ENCODE measurements at places on chromosomes 1 and 21. TPM values are rescaled to one million over a fixed set of nuclear protein-coding genes. Genes with fewer than 3 reads are reported as not detected.

LGR6 gene
- total RNA-seq: 0.25 TPM

DNA sequence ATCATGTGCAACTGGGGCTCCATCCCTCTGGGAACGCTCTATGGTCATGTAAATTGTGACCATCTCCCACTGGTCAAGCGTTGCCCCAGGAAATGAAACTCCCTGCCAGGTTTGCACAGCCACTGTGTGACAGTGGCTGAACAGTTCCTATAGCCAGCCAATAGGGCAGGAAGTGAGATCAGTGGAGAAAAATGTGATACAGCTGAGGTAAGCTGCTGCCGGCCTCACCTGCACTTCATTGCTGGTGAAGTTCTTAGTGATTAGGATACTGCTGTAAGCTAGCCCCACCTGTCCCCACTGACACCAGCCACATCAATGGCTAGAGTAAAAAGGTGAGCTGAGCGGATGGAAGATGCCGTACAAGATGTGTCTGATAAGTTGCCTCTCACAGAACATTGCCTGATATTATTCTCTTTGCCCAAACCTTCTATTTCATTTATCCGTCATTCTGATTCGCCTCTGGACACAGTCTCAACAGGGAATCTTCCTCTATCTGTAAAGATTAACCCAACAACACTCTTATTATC lies 38.4 kb upstream of the CDC42BPA start:
- no peak for DNase-seq

CEP104 gene
- total RNA-seq: 34.6 TPM

GRCh38 chr1:92503043-92503925 lies 16.6 kb upstream of the GFI1 start:
- no peak for DNase-seq

DNA sequence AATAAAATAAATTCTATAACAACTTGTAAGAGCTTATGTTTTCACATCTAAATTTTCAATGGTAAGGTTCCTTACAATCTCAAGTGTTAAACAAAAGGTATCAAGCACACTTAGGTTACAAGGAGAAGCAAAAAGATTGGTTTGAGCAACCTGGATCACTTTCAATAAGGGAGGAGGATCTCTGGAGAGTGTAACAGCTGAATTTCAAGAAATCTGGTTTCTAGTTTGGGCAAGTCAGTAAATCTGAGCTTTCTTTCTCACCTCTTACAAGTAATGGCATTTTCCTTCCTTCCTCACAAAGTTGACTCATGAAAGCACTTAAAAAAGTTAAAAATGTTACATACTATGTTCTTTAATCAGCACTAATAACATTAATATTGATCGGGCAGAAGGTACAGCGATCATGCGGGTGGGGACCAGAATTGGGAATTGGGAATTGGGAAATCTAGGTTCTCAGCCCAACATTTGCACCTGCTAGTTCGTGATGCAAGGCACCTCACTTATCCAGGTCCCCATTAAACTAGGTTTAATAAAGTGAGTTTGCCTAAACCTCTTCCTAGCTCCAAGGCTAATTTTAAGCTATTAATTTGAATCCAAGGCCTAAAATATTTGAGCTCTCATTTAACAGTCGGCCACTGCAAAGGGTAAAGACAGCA lies 3.1 kb downstream of the NUCKS1 start:
- no peak for DNase-seq

- no peak for DNase-seq
These were observed 113.6 kb downstream of the LRRC40 start for GRCh38 chr1:70091811-70092210.

- DNase-seq: no peak
These were observed 12.8 kb downstream of the ZNF678 start for GRCh38 chr1:227576189-227576588.

DNA sequence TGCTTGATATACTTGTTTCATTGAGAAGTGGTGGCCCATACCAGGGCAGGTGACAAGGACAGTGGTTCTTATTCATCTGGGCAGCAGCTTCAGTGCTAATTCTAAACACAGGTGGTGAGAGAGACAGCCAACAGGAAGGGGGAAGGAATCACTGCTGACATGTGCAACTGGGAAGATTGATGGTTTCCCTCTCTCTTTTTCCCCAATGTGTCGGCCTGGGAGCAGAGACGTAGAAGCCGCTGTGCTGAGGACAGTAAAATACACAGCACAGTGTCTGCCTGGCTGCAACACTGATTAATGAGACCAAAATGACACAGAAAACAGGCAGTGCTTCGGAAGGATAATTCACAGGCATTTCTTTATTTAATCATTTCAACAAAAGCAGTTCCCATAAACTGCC lies 48.8 kb downstream of the WARS2 start:
- DNase-seq: no peak

ELAPOR1 gene
- total RNA-seq: 30.6 TPM

- DNase-seq: no peak
These were observed 8.0 kb downstream of the TNFRSF9 start for GRCh38 chr1:7932524-7933138.

DNA sequence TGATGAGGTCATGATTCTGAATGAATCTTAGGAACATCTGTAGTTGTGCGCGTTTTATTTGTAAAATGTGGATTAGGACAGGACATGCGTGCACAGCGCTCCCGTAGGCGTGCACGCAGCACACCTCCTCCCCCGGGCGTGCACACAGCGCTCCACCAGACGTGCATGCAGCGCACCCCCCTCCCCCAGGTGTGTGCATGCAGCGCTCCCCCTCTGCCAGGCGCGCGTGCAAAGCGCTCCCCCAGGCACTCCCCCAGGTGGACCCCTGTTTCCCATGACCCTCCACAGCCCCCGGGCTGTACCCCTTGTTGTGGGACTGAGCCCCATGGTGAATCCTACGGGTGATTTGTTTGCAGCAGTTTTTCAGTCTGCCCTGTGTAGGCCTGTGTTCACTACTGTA lies 61.6 kb downstream of the S100B start:
- DNase-seq: no peak

DNA sequence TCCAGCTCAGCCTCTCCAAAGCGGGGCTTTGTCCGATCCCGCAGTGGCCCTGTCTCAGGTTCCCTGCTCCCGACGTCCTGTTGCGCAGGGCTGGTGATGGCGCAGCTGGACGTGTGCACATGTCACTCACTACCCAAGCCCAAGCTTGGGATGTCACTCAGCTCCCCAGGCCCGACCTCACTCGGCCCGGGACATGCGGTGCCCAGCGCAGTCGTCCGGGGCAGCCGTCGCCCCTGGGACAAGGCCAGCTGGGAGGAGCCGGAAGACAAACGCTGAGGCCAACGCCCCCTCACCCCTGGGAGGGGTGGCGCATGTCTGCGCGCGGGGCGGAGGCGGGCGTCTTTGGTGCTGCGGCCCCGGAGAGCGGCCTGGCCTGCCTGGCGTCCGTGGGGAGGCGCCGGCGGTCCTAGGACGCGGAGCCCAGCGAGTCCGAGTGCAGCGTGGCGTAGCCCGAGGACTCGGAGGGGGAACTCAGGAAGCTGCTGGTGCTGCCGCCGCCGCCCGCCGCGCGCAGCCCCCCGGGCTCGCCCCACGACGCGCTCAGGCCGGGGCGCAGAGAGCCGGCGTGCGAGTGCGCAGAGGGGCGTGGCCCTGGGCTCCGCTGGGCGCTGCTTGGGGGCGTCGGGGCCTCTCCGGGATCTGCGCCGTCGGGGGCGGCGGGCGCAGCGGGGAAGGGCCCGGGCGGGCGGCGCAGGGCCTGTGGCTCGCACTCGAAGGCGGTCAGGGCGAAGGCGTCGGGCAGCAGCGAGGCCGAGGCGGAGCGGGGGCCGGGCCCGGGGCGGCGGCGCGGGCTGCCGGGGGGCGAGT lies 5.2 kb downstream of the HES3 start:
- no peak for DNase-seq

DNA sequence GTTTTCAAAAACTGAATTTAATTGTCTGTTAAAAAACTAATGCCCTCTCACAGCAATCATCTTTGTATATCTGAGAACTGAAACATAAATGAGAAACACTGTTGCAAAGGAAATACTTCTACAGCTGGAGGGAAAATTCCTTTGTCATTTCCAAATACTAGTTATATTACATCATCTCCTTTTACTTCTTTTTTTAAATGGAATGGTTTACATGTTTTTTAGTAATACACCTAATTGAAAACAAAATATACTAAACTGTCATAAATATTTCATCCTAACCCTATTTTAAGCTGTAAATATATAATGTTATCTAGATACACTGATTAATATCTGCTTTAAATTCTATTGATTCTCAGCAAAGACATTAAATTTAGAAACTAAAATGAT lies 19.1 kb downstream of the CDC42BPA start:
- DNase-seq: no peak

GRCh38 chr1:41784531-41785274 lies 134.0 kb downstream of the HIVEP3 start:
- no peak for DNase-seq

DNA sequence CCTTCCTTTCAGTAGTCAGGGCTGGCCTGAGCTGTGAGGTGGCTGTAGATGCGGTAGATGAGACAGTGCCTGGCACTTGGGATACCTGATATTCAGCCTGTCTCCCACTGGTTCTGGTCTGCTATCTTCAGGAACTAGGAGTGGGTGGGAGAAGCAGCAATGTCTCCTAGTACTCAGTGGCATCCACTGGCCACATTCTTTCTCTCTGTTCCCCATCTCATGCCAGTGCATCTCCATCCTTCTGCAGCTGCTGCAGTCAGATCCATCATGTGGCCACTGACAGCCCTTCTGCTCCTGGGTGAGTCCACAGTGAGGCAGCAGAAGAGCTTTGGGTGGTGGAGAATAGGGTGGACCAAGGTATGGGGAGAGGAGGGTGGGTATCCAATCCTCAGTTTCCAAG lies 1.1 kb downstream of the FCRLB start:
- no peak for DNase-seq

DRAXIN gene
- 0.17 TPM for total RNA-seq

DNA sequence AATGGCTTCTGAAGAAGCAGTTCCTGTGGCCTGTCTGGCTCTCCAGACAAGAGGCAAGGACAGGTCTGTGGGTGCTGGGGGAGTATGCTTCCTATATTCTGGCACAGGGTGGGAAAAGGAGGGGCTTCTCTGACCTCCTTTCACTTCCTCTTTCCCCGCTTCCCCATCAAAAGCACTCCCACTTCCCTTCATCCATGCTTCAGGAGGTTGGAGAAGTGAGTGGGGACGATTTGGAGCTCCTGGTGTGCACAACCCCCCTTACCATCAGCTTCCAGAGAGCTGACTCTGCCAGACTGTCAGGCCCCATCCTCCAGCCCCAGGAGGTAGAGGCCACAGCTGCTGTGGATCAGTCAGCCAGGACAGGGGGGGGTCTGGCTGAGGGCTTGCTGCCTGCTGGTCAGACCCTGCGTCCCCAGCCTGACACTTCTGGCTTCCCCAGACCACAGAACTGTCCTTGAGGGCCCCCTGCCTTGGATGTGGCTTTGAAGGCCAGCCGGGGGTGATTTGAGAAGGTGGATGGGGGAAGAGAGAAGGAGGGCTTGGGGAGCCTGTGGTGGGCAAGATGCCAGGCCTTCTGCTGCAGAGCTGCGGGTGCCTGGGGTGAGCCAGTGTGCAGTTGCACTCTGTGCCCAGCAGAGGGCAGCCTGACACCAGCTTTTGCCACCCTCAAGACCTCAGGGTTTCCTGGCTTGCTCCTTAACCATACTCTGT lies 21.5 kb upstream of the TMEM222 start:
- peak; percentile 73 for DNase-seq

DNA sequence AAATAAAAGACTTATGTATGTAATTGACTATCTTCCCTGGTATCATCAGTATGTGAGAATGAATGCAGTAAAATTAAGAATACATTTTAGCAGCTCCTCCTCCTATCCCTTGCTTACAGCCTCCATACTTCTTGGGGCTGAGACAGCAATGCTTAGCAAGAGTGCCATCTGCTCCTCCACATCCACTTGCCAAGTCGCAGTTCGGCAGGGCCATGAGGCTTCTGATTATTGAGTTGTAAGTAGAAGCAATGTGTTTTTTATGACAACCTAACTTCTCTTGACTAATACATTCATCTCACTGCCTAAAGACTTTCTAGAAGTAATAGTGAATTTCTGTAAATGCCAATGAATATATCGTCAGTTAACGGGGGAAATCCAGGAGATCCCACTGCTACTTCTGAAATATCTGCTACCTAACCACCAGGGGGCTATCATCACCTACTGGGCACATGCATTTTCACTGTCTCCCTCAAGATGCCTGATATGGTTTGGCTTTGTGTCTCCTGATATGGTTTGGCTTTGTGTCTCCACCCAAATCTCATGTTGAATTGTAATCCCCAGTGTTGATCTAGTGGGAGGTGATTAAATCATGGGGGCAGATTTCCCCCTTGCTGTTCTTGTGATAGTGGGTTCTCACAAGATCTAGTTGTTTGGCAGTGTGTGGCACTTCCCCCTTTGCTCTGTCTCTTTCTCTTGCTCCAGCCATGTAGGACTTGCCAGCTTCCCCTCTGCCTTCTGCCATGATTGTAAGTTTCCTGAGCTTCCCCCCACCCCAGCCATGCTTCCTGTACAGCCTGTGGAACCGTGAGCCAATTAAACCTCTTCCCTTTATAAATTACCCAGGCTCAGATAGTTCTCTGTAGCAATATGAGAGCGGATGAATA lies 59.6 kb downstream of the EXTL2 start:
- DNase-seq: no peak

DNA sequence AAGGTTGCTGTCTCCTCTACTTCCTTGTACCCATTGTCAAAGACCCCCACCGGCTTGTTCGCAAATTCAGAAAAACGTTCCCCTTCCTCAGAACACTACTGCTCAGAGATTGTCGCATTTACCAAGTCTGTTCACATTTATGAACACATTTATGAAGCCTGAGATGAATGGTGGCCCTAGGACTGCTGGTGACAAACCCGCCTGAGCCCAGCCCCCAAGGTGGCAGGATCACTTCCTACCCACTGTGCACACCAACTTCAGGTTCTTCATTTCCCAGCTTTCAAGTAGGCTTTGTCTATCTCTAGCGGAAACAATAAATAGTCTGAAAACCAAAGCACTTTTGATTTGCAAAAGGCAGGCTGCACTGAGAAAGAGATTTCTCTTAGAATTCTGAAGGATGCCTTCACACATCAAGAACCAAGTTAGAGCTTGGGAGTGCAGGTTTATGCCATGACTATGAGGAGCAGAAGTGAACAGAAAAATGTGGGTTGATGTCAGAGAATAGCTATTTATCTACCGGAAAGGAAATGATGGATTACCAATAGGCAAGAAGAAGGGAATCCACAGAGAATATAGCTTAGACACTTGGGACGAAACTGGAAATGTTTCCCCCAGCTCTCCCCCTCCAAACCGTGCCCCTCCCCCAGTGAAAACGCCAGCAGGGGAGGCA lies 200.5 kb downstream of the TOMM20 start:
- no peak for DNase-seq

GRCh38 chr1:220409771-220410595 lies 118.0 kb upstream of the MARK1 start:
- DNase-seq: no peak

OR6K2 gene
- not detected for total RNA-seq

TRIM46 gene
- 12.7 TPM for total RNA-seq

- no peak for DNase-seq
These were observed 149.4 kb upstream of the TIAM1 start for GRCh38 chr21:31493350-31493880.

Measured in T-helper 17 cell (primary cell).